ENCODE measurements at places on chromosomes 13 and 19. TPM values are rescaled to one million over a fixed set of nuclear protein-coding genes. Genes with fewer than 3 reads are reported as not detected.

DNA sequence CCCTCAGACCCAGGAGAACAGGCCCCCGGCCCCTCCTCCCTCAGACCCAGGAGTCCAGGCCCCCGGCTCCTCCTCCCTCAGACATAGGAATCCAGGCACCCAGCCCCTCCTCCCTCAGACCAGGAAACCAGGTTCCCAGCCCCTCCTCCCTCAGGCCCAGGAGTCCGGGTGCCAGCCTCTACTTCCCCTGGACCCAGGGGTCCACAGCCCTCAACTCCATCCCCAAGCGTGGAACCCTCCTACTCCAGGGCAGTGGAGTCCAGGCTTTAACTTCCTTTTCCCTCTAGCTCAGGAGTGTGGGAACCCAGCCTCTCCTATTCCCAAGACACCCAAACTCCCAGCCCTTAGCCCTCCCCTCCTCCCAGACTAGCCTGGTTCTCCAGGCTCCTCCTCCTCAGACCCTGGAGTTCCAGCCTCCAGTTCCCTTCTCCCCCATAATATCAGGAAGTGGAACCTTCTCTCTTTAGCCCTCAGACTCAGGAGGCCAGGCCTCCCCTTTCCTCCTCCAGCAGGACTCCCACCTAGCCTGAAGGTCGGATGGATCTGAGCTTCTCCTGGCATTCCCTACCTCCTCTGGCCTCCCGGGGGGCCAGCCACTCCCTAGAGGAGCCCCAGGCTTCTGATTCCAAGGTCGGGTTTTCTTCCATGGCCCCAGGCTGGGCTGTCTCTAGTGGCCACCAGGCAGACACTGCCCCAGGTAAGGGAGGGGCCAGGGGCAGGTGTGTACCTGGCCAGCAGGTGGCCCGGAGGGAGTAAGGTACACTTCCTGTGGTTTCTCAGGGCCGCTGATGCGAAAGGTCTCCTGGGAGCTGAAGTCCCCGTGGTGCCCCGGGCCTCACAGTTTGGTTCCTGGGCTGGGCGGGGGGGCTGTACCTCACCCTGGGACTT is at the start of gene TMC4:
TMC4 (minus strand) TSS at position 690 of the 888 bp plus-strand sequence; CDS start at position 647, 43 bp downstream.
- H3K27me3 ChIP-seq: no peaks in the 10 kb centered on the region
- peak within 1 kb of the TSS; percentile 79 for H3K4me3 ChIP-seq
- no peak for DNase-seq
- H3K27ac ChIP-seq: peak within 1 kb of the TSS; percentile 90
- peaks cover 10% of the 10 kb centered on the region for H3K4me1 ChIP-seq

- H3K4me3 ChIP-seq: no peak overlapping the region
- DNase-seq: no peak
- H3K27me3 ChIP-seq: peaks cover 32% of the 10 kb centered on the region
- no peaks in the 10 kb centered on the region for H3K36me3 ChIP-seq
- H3K4me1 ChIP-seq: peaks cover 2% of the 10 kb centered on the region
- H3K27ac ChIP-seq: no peak overlapping the region
These were observed 38.0 kb upstream of the SPATA13 start for GRCh38 chr13:24122569-24122968.

DNA sequence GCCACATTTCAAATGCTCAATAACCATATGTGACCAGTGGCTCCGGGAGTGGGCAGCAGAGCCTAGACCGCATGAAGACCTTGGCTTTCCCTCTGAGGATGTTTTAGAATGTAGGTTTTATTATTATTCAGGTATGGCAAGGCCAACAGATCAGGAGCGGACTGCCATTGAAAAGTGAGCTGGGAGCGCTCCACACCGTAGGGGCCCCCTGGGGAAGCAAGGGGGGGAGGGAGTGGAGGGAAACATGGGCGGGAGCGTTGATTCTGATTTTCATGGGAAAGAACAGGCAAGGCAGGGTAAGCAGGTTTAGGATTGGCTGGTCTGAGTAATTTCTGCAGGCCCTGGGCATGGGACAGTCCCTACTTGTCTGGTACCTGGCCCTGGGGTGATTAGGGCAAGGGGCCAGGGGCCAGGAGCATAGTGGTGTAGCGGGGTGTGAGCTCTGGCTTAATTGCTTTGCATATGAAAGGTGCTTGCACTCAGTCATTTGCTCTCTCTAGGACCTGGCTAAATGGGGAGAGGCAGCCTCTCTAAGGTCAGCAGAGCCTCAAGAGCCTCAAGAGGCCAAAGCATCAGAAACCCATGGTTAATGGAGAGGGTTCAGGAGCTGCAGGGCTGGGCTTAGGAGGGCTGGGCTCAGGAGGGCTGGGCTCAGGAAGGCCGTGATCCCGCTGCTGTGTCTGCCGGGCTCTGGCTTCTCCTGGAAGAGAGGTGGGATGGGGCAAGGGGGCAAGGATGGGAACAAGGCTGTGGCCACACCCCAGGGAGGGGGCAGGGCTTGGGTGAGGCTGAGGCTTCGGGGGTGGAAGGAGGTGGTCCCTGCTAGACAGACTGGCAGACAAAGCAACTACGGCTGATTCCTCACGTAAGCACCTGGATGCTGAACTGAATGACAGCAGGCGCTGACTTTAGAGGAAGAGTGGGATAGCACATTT is 82.0 kb upstream of the WASF3 start:
- no peaks in the 10 kb centered on the region for H3K27me3 ChIP-seq
- H3K4me1 ChIP-seq: peaks cover 21% of the 10 kb centered on the region
- peak overlapping the region; percentile 93 for H3K27ac ChIP-seq
- peak overlapping the region; percentile 72 for H3K4me3 ChIP-seq
- DNase-seq: no peak

The GPATCH1 gene
- 10.7 TPM for total RNA-seq

GRCh38 chr19:16143399-16144215 is at the start of gene HSH2D:
TSS of gene HSH2D (plus strand) at chr19:16143685. CDS start at chr19:16148751, 5,066 bp downstream.
- H3K36me3 ChIP-seq: no peaks in the 10 kb centered on the region
- no peak within 1 kb of the TSS for H3K27ac ChIP-seq
- no peak for DNase-seq
- no peaks in the 10 kb centered on the region for H3K4me1 ChIP-seq
- no peak within 1 kb of the TSS for H3K4me3 ChIP-seq

DNA sequence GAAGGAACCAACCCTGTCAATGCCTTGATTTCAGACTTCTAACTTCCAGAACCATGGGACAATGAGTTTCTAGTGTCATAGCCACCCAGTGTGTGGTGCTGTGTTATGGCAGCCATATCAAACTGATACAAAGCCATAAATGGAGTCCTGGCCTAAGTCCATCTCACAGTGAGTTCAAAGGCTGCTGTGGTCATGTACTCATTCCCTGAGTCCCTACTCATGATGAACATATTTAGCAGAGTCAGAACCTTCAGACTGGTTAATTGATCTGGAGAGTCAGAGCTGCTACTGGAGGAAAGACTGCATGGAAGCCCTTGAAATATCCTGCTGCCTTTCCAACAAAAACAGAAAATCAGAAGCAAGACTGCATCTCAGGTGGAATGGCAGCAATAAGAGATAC is 39.2 kb upstream of the CSNK1A1L start:
- no peaks in the 10 kb centered on the region for H3K36me3 ChIP-seq
- no peaks in the 10 kb centered on the region for H3K27me3 ChIP-seq
- H3K4me3 ChIP-seq: no peak overlapping the region
- DNase-seq: no peak

The PEAK3 gene
- total RNA-seq: 0.11 TPM

- H3K27me3 ChIP-seq: peaks cover 10% of the 10 kb centered on the region
- H3K36me3 ChIP-seq: no peaks in the 10 kb centered on the region
- peaks cover 17% of the 10 kb centered on the region for H3K4me1 ChIP-seq
- no peak overlapping the region for H3K27ac ChIP-seq
These were observed 232.0 kb downstream of the B3GLCT start for GRCh38 chr13:31431722-31432137.

- no peaks in the 10 kb centered on the region for H3K36me3 ChIP-seq
- peaks cover 4% of the 10 kb centered on the region for H3K4me1 ChIP-seq
- H3K27me3 ChIP-seq: peaks cover 83% of the 10 kb centered on the region
- no peak overlapping the region for H3K27ac ChIP-seq
- DNase-seq: peak; percentile 70
These were observed 5.7 kb downstream of the ATP4A start for GRCh38 chr19:35557539-35558399.

The SLC25A42 gene
- 22.1 TPM for total RNA-seq

The ALOX5AP gene
- 0.25 TPM for total RNA-seq

The ZNF229 gene
- 6.0 TPM for total RNA-seq

DNA sequence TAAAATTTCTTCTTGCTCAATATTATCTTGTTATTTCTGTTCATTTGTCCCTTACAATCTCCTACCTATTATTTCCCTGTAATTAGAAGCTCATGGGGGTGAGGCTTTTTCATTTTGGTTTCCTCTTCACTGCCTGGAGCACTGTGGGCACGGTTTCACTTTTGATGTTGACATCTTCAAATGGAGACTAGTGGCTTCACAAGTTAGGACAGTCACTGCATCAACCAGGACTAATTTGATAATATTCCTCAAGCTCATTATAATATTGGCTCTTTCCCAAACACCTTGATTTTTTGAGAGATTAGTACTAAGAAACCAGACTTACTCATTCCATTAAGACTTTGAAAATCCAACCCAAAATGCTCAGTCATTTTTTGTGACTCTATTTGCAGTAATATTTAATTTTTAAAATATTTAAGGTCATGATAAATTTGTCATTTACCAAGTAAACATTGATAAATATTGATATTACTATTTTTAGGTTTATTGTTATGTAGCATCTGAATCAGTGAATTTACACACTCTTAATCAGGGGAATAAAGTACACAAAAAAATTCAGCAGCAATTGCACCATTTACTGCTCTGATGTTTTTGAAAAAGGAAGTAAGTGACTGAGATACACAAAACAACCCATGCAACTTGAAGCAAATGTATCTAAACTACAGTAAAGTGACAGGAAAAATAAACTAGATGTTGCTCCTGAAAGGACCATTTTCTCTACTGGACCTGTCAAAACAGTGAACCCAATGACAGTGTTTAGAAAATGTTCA is 28.8 kb upstream of the RCBTB2 start:
- no peaks in the 10 kb centered on the region for H3K36me3 ChIP-seq
- no peak overlapping the region for H3K27ac ChIP-seq
- no peak for DNase-seq
- H3K4me1 ChIP-seq: peaks cover 5% of the 10 kb centered on the region

GRCh38 chr13:106466691-106467426 is 68.6 kb downstream of the EFNB2 start:
- H3K4me3 ChIP-seq: no peak overlapping the region
- peaks cover 21% of the 10 kb centered on the region for H3K4me1 ChIP-seq
- H3K36me3 ChIP-seq: peaks cover 4% of the 10 kb centered on the region
- no peak for DNase-seq
- H3K27ac ChIP-seq: no peak overlapping the region

DNA sequence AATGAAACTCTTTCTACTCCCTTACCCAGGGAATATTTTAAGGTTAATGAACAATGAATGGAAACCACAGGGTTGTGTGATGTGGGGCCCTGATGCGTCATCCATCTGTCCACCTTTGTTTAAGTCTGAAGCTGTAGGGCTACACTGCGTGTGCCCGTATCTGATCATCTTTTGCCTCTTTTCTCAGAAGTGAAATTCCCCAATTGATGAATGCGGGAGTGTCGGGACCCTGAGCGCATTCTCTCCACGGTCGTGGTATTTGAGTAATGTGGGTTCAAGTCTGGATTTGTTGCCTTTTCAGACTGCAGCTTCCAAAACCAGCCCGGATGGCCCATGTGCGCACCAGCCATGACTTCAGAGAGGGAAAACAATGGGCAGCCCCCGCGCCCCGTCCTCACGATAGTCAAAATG is 112.3 kb downstream of the COL4A2 start:
- no peak overlapping the region for H3K4me3 ChIP-seq
- H3K27ac ChIP-seq: peak overlapping the region; percentile 89
- H3K4me1 ChIP-seq: peaks cover 60% of the 10 kb centered on the region

The MTRF1 gene
- 16.6 TPM for total RNA-seq

DNA sequence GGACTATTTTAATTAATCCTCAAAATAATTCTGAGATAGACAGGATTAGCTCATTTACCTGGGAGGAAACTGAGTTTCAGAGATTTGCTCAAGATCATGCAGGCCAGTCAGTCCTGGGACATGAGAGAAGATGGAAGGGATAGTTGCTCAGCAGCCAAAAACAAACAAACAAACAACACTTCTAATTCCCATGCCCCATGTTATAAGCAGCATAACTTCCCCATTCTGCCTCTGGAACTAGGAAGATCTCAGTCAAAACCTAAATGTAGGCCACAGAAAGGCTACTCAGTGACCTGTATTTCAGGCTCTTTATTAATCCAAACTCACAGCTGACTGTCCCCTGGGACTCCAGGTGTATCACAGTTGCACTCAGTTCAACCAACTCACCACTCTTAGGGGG is 489.2 kb upstream of the NBEA start:
- no peak overlapping the region for H3K4me3 ChIP-seq
- no peak overlapping the region for H3K27ac ChIP-seq
- H3K4me1 ChIP-seq: no peaks in the 10 kb centered on the region
- DNase-seq: no peak

The SLC44A2 gene
- total RNA-seq: 342 TPM

The FAM216B gene
- total RNA-seq: not detected
